Spleen (tissue), 13 donors: ENCODE measurements at places on chromosomes 2 and 18.

GRCh38 chr2:36708041-36708741 is 11.7 kb downstream of the VIT start:
- DNase-seq: no peak
- H3K36me3 ChIP-seq: no peaks in the 10 kb centered on the region
- H3K27me3 ChIP-seq: no peaks in the 10 kb centered on the region
- H3K4me3 ChIP-seq: no peak overlapping the region
- H3K4me1 ChIP-seq: no peaks in the 10 kb centered on the region

DNA sequence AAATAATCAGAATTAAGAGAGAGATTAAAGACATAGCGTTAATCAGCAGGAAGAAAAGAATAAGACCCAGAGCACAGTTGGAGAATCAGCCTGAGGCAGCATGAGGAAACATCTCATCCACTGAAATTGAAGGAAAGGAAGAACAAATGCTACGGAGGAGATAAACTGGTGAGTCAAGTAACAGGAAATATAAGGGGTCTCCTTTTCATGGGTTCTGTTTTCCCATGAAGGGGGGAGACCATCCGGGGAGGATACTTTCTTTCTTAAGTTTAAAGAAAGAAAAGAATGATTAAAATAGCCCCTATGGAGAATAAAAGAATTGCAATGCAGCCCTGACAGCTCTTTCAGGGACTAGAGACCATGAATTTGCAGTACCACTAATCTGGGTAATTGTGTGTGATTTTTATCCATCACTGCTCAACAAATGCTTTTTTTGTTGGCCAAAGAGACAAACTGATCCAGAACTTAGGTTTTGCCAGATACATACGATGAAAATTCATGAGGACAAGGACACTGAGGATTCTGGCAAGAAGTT is 17.7 kb downstream of the ROCK2 start:
- peak overlapping the region; percentile 9 for H3K27ac ChIP-seq
- H3K36me3 ChIP-seq: no peaks in the 10 kb centered on the region
- no peak for DNase-seq

- H3K4me3 ChIP-seq: no peak overlapping the region
- DNase-seq: no peak
- no peaks in the 10 kb centered on the region for H3K4me1 ChIP-seq
- no peaks in the 10 kb centered on the region for H3K36me3 ChIP-seq
Measured at GRCh38 chr2:40546439-40547191, 94.7 kb upstream of the SLC8A1 start.

GRCh38 chr18:13463526-13464210 is 245.1 kb downstream of the LDLRAD4 start:
- no peak overlapping the region for H3K27ac ChIP-seq
- peaks cover 44% of the 10 kb centered on the region for H3K4me1 ChIP-seq

GRCh38 chr2:136005462-136006196 is 20.2 kb upstream of the DARS1 start:
- peak overlapping the region; percentile 89 for H3K27ac ChIP-seq
- no peaks in the 10 kb centered on the region for H3K36me3 ChIP-seq
- peaks cover 74% of the 10 kb centered on the region for H3K4me1 ChIP-seq
- H3K27me3 ChIP-seq: no peaks in the 10 kb centered on the region
- DNase-seq: no peak

GRCh38 chr2:138237667-138238384 is 263.7 kb upstream of the SPOPL start:
- H3K4me1 ChIP-seq: peaks cover 4% of the 10 kb centered on the region
- no peak for DNase-seq
- no peaks in the 10 kb centered on the region for H3K36me3 ChIP-seq
- H3K27ac ChIP-seq: no peak overlapping the region
- no peaks in the 10 kb centered on the region for H3K27me3 ChIP-seq

DNA sequence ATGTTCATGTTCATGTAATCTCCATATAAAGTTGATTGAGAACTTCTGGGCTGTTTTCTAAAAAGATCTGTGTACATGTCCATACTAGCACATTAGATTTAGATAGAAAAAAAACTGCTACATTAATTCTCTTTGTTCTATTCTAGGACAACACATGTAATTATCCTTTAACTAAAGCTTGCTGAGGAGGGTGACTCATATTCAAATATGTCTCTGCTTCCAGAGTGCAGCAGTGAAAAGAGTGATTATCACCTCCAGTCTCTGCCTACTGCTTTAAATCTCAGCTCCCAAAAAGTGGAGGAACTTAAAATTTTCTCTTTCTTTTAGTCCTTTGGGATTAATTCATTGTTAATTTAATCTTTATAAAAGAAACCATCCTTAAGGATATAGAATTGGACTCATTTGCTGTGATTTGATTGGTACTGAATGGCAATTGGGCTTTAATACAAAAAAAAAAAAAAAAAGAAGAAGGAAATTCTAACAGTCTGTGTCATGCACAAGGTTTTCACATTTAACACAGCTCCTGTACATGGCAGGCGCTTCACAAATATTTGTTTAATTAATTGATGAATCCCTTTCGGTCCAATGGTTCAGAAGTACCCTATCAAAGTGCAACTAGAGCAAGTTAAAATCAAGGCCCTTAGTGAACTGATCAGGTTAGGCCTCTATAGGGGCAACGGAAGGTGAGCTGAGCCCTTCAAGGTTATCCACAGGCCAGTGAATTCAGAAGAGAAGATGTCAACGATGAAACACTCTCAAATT is 214.0 kb upstream of the KCNJ3 start:
- H3K4me3 ChIP-seq: no peak overlapping the region
- H3K36me3 ChIP-seq: no peaks in the 10 kb centered on the region
- H3K27me3 ChIP-seq: no peaks in the 10 kb centered on the region
- no peak overlapping the region for H3K27ac ChIP-seq

- H3K27me3 ChIP-seq: peaks cover 7% of the 10 kb centered on the region
- H3K36me3 ChIP-seq: no peaks in the 10 kb centered on the region
- no peak overlapping the region for H3K4me3 ChIP-seq
- no peak overlapping the region for H3K27ac ChIP-seq
- DNase-seq: no peak
Measured at GRCh38 chr2:10267036-10267435, 35.7 kb upstream of the HPCAL1 start.

- DNase-seq: no peak
- H3K36me3 ChIP-seq: no peaks in the 10 kb centered on the region
- H3K4me1 ChIP-seq: no peaks in the 10 kb centered on the region
- H3K27ac ChIP-seq: no peak overlapping the region
- no peak overlapping the region for H3K4me3 ChIP-seq
- H3K27me3 ChIP-seq: no peaks in the 10 kb centered on the region
Measured at GRCh38 chr2:206572725-206573124, 69.6 kb upstream of the FAM237A start.

DNA sequence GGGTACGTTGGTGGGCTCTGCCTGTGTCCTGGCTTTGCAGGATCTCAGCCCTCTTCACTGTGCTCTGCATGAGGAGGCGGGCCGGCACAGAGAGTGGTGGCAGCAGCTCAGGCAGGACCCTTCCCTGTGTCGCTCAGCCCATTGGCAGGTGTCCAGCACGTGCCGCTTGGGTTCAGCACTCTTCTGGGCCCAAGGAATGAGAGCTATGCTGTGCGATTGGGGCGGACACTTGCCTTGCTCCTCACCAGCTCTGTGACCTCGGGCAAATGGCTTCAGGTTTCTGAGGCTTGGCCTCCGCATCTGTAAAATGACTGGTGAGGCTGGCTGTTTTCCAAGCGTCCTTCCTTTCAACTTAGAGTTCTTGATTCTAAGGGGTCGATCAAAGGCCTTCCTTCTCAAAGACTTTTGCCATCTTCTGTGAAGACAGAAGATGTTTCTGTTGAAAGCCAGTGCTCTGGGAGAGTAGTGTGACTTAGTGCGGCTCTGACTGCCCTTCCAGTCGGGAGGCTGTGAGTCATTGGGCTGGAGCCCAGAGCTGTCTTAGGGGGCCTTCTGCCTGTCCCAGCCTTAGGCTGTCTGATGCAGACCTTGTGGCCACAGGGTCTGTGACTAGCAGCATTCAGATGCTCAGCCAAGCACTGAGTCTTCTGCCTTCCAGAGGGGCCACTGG is 35.6 kb downstream of the GLI2 start:
- no peaks in the 10 kb centered on the region for H3K27me3 ChIP-seq
- H3K36me3 ChIP-seq: no peaks in the 10 kb centered on the region
- no peak overlapping the region for H3K4me3 ChIP-seq
- DNase-seq: peak; percentile 69

GRCh38 chr2:22003270-22003669 is 879.5 kb downstream of the TDRD15 start:
- no peaks in the 10 kb centered on the region for H3K36me3 ChIP-seq
- no peak overlapping the region for H3K4me3 ChIP-seq
- no peaks in the 10 kb centered on the region for H3K4me1 ChIP-seq

GRCh38 chr2:42072349-42073118 is 24.7 kb downstream of the PKDCC start:
- H3K4me1 ChIP-seq: no peaks in the 10 kb centered on the region
- H3K36me3 ChIP-seq: no peaks in the 10 kb centered on the region
- DNase-seq: peak; percentile 67
- H3K4me3 ChIP-seq: no peak overlapping the region

- no peaks in the 10 kb centered on the region for H3K4me1 ChIP-seq
- H3K27ac ChIP-seq: no peak overlapping the region
- no peak for DNase-seq
- H3K36me3 ChIP-seq: no peaks in the 10 kb centered on the region
- no peaks in the 10 kb centered on the region for H3K27me3 ChIP-seq
Measured at GRCh38 chr2:124810132-124810531, 785.0 kb downstream of the CNTNAP5 start.

GRCh38 chr2:194363295-194363694 is 1293.7 kb upstream of the SLC39A10 start:
- no peak for DNase-seq
- H3K27ac ChIP-seq: no peak overlapping the region
- H3K36me3 ChIP-seq: no peaks in the 10 kb centered on the region
- no peak overlapping the region for H3K4me3 ChIP-seq

- no peaks in the 10 kb centered on the region for H3K27me3 ChIP-seq
- no peak overlapping the region for H3K4me3 ChIP-seq
- peaks cover 10% of the 10 kb centered on the region for H3K4me1 ChIP-seq
- no peak overlapping the region for H3K27ac ChIP-seq
Measured at GRCh38 chr18:46423226-46423805, 233.7 kb downstream of the LOXHD1 start.
